ENCODE measurements at places on chromosomes 3 and 15.
A peak's percentile ranks its signal among the peaks of the same experiment; 100 is the strongest.

DNA sequence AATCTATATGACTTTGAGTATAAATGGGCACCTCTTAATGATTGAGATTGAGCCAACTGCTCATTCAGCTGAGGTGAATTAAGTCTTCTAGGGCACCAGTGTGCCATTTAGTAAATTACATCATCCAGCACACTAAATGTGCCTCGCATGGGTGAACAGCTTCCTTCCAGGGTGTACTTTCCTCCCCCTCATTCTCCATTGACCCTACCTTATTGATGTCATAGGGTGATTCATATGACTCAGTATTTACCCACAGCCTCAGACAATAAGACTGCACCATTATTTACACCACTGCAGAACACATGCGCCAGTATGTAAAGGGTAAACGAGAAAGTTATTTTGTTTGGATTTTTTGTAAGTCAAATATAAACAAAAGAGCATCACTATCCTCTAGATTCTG, 185.2 kb upstream of the ARL6 start:
- DNase-seq, result peak; percentile 97

DNA sequence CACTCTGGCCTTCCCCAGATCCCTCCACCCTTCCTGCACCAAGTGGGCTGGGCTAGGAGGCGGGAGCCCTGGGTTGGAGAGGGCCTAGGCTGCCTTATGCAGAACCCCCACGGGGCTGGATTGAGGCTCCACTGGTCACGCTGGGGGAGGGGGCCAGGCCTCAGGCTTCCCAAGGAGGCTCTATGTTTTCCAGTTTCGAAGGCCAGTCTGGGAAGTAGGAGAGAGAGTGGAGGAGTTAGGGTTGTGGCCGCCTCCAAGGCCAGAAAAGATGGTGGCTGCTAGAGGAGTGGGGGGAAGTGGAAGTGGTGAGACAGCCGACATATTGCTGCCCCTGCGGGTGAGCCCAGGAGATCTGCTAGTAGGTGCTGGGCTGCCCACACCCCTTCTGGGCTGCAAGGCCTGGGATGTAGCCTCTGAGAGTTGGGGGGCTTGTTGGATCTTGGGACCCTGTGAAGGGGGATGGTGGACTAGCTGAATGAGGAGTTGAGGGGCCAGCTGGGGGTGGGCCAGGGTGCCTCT, 1.2 kb downstream of the GNAI2 start:
- DNase-seq, result no peak

DNA sequence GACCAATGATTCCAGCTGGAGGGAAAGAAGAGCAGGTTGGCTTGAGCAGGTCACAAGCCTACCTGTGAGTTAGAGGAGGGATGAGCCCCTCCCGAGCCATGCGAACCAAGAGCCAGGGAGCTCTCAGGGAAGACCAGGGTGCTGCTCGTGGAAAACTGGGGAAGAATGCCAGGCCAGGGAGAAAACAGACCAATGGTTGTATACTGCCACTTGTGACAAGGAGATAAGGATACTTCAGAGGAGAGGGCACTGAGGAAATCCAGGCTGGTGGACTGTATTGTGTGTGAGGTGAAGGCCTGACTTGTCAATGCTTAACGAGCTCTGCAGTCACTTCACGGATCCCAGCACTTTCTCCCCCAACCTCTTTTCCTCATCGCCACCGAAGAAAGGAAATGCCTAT, 177.7 kb downstream of the SSR3 start:
- DNase-seq, result no peak

DNA sequence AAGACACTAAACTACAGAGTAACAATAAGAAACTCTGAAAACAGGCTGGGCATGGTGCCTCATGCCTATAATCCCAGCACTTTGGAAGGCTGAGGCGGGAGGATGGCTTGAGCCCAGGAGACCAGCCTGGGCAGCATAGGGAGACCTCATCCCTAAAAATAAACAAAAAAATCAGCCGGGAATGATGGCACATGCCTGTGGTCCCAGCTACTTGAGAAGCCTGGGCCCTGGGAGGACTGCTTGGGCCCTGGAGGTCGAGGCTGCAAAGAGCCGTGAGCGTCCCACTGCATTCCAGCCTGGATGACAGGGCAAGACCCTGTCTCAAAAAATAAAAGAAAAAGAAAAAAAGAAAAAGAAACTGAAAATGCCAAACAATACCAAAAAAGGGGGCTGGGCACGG, 55.4 kb downstream of the TMCC1 start:
- no peak for DNase-seq

GRCh38 chr3:194235160-194235559, 99.2 kb downstream of the HES1 start:
- no peak for DNase-seq

DNA sequence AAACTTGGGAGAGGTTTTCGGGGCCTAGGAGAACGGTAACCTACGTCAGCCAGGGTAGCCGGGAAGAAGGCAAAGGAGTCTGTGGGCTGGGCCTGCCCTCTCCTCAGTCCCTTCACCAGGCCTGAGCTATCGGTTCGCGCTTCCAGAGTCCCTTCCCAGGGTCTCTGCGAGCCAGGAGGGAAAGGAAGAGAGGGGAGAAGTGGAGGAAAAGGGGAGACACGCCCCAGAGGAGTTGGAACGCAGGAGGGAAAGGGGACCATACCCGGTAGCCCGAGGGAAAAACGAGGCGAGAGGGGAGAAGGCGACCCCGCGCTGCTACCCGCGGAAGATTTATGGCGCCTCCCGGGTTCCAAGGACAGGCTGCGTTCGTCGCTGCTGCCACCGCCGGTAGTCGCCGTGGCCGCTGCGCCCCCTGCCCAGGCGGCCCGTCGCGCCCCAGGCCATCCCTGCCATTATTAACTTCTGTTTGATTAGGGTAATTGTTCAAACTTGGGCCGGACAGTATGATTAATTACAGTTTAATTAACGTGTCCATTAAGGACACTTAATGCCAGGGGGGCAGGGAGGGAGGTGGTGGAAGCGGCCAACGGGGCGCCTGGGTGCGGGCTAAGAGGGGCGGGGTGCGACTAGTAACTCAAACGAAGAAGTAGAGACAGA, 3.4 kb upstream of the SKOR1 start:
- no peak for DNase-seq

GRCh38 chr3:114111060-114111770, 54.7 kb downstream of the QTRT2 start:
- no peak for DNase-seq

DNA sequence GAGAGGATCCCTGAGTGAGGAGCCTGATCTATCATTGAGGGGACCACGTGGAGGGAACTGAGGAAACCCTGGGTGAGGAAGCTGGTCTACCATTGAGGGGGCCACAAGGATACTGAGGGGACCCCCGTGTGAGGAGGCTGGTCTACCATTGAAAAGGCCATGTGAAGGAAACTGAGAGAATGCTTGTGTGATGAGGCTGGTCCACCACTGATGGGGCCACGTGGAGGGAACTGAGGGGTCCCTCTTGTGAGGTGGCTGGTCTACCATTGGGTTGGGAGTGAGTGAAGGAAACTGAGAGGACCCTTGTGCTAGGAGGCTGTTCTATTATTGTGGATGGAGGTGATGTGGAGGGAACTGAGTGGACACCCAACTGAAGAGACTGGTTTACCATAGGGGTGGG, 161.3 kb downstream of the FBLN2 start:
- DNase-seq, result no peak

DNA sequence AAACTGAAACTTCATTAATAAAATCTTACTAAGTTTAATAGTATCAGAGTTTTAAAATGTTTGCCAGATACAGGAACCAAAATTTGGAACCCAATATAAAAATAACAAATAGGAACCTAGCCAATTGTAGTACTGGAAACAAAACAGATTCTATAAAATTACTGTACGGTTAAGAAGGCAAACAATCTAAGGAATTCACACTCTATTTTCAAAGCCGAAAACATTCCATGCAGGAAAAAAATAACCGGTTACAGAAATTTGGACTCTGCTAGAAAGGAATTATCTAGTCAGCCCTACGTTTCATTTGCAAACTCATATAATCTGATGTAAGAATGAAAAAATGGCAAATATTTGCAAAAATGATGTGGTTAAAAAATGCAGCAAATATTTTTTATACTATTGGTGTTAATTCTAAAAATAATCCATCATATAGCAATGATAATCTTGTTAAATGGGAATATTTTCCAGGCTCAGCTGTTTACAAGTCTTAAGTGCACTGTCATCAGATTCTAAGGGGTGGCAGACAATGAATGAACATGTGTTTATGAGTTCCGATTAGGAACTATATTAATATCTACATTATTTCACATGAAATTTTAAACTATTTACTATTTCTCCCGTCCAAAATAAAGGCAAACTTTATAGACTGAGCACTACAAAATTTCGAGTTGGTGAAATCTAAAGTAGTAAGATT, 58.1 kb downstream of the DCBLD2 start:
- DNase-seq, result no peak

- no peak for DNase-seq
Observed at GRCh38 chr3:13080591-13080990, 7.4 kb upstream of the IQSEC1 start.

- DNase-seq, result no peak
Observed at GRCh38 chr15:83904107-83905040, 250.5 kb downstream of the ADAMTSL3 start.

GRCh38 chr3:169813757-169814517, 1.2 kb upstream of the LRRC34 start:
- DNase-seq, result peak; percentile 82

DNA sequence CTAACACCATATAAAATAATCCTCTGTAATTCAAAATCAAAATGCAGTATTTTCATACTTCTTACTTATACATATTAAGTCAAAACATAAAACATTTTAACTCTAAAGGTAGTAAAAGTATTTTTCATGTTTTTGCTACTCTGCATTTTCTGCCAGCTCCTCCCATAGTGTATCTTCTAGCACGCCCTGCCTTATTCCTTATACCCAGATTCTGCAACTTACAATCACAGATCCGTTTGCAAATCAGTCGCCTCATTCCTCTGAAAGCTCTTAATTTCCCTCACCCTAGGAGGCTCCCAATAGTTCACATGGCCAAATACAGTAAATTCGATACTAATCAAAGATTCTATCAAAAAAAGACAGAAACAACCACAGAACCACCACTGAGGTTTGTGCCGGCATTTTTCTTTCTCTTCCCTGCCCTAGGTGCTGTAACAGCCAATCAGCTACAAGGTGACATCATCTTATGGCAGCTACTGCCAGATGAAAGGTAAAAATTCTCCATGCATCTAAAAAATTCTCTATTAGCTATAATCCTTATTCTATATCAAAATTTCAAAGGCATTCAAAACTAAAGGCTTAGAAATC, 72.9 kb downstream of the CLASP2 start:
- peak; percentile 34 for DNase-seq

DNA sequence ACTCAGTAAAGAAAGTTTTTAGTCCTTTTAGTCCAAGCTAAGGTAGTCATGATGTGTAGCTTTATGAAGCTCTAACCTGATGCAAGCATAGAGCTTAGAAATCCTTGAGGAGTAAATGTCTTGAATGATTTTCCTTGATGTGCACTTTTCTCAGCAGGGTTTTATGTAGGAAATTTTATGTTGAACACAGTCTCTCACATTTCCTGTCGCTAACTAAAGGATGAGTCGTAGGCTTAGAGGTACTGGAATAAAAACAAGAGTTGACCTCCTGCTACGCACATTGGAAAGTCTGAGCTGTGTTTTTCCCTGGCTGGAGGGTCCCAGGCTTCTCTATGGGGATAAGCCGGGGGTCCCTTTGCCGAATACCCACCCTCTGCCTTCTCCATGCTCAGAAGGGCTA, 34.7 kb upstream of the ZPLD1 start:
- DNase-seq, result no peak

DNA sequence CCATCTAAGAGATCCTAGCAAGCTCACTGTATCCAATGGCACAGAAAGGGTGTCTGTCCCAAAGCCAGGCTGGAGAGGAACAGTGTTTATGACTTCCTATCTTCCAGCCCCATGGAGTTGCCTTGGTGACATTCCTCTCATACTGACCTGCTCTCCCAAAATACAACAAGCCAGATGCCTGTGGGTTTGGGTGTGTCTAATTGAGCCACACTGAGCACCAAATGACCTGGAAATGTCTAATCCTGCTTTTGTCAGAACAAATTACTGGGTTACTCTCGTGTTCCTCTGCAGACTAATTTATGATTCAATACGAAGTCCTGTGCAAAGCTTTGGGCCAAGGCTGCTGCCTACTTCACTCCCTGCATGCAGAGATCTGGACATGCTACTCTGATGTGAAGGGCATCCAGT, 98.1 kb upstream of the STRIT1 start:
- DNase-seq, result no peak

- no peak for DNase-seq
Observed at GRCh38 chr3:10551821-10552630, 46.6 kb upstream of the ATP2B2 start.

GRCh38 chr3:154718053-154718452, 288.1 kb upstream of the GPR149 start:
- DNase-seq, result no peak

GRCh38 chr3:32820971-32821685, 3.3 kb downstream of the TRIM71 start:
- DNase-seq, result no peak

DNA sequence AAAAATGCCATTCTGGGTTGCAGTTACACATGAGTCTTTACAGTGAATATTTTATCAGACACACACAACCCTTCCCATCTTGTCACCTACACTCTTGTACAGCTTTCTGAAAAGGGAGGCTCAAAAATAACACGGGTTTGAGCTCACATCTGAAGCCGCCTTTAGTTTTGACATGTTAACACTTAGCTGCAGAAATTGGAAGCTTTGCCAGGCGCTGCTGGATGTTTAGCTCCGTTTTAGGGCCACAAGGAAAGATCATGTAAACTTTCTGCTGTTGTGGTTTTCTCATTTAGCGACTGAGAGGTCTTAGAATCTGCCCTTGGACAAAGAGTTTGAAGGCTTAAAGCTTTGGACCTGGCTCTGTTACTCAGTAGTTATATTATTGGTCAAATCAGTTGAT, 120.1 kb downstream of the OXNAD1 start:
- no peak for DNase-seq

DNA sequence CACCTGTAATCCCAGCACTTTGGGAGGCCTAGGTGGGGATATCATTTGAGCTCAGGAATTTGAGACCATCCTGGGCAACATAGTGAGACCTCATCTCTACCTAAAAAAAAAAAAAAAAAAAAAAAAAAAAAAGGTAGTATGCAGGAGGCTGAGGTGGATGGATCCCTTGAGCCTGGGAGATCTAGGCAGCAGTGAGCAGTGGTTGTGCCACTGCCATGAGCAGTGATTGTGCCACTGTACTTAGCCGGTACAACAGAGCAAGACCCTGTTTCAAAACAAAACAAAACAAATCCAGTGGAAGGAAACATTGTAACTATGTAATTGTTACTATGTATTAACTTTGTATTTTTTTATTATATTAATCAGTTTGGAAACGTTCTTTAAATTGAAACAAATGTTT, 5.9 kb downstream of the FEM1B start:
- no peak for DNase-seq

GRCh38 chr3:173038484-173038871, 102.6 kb downstream of the SPATA16 start:
- no peak for DNase-seq

- DNase-seq, result no peak
Observed at GRCh38 chr15:62753518-62754221, 288.9 kb upstream of the TPM1 start.

- no peak for DNase-seq
Observed at GRCh38 chr3:126441256-126441880, 34.3 kb downstream of the ZXDC start.

- DNase-seq, result no peak
Observed at GRCh38 chr15:70151462-70151861, 53.7 kb upstream of the TLE3 start.

Measured in SHP77 (cell line).